ENCODE measurements at places on chromosomes 3 and 15.

DNA sequence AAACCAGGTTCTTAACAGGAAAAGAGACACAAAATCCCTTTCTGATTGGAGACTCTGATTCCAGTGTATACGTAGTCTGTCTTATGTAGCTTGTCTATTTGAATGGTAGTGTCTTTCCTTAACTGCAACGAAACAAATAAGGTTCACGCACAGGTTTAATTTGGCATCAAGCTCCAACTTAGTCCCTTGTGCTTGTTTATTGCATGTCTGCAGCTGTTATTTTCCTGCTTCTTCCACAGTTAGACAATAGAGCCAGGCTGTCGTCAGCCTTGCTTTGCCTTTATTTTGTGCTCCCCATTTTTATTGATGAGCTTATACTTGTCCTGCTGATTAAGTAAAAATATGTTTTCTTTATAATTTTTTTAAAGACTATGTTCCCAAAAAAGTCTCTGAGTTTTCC lies 152.7 kb upstream of the CDIN1 start:
- DNase-seq, result no peak

DNA sequence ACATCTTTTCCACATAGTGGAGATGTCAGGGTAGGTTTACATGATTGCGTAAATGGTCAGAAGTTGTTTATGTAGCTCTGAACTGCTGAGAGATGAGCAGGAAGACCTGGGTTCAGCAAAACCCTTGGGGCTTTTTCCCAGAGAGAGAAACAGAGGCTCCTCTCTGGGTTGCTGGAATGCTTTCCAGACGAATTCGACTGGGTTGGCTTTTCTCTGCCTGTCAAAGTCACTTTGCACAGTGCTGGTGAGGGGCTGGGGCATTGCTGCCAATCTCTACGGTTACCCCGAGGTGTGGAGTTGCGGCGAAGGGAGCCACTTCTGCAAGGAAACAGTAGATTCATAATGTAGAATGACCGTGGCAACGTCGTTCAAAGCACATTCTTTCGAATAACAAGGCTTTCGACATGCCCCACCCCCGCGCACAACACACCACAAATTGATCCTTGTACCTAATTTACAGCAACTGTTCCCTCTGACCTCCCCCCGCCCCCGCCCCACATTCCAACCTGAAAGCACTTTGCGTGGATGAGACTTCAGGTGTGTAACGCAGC lies 950 bp upstream of the CNTN4 start:
- no peak for DNase-seq

- DNase-seq, result no peak
Measured at GRCh38 chr15:78129751-78130287, 1.4 kb downstream of the CIB2 start.

GRCh38 chr3:101865751-101866509 lies 16.6 kb downstream of the NFKBIZ start:
- no peak for DNase-seq

DNA sequence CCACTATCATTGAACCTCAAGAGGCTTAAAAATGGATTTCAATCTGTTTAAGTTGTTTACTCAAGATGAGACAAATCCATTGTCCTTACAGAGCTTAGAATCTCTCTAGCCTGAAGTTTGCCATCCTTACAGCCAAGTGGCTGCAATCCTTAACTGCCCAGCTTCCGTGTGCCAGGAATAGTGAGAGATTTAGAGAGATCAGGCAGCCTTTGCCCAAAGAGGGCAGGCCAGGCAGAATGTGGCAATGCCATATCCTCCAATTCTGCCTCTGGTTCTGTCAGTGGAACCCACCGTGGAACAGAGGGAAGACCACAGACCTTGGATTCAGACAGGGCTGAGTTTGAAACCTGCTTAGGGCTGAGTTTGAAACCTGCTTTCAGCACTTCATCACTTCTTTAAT lies 374.3 kb downstream of the VPS13C start:
- DNase-seq, result no peak

DNA sequence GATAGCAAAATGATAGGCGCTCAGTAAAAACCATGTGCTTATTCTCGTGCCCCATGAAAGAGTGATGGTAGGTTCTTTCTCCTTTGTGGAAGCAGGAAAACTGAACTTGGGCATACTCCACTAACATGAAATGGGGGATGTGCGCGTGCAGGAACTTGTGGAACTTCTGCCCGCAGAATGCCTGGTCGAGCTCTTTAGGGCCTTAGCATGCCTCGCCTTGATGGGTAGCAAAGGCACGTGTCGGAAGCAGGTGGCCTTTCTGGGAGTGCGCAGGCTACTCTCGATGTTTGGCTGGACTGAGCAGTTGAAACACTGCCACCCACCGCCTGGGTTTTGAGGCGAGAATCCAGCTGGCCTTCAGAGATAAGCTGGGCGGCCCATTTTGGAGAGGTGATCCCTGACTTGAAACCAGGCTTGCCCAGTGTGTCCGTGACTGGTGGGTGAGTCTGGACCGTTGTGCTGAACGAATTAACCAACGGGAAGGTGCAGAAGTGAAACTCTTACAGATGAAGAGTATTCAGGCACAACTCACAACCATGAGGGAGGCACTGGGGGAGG lies 842 bp downstream of the PCCB start:
- DNase-seq, result peak; percentile 75

GRCh38 chr3:156407617-156408225 lies 147.2 kb downstream of the SSR3 start:
- DNase-seq, result no peak

DNA sequence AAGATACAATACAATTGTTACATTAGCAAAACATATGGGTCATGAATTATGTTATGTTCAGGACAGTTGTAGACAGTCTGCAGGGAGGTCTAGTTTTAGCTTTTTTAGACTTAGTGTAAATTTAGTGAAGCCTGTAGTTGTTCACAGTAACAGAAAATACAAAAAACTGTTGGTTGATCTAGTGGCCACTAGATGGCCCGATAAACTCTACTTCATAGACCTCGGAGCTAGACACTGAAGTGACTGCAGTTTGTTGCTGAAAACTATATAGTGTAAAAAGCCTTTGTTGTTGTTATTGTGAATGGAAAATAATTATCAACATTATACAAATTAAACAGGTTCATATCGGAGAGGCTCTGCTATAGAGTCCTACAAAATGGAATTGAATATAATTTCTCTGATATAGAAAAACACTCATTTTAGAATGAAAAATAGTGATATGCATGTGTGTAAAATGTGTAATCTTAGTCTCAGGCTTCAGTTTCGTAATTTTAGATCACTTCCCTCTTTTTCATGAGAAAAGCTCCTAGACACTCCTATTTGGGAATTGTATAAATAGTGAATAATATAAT lies 18.3 kb downstream of the MAGEL2 start:
- DNase-seq, result no peak

- no peak for DNase-seq
Measured at GRCh38 chr15:85440451-85440850, 60.0 kb downstream of the AKAP13 start.

DNA sequence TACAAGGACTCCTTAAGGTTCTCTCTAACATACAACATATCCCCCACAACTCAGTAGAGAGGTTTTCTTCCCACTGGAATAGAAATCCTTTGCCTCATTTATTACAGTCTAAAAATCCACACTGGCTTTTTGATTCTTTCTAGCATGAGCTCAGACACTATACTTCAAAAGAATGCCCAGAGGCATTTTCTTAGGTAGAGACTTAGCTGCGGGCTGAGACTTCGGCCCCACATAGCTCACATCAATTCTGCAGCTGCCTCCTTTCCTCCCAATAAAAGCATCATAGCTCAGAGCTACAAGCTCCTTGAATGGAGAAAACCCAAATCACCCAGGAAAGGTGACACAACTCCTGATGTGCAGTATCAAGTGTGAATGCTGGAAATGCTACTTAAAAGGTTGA lies 52.4 kb downstream of the AAGAB start:
- no peak for DNase-seq

DNA sequence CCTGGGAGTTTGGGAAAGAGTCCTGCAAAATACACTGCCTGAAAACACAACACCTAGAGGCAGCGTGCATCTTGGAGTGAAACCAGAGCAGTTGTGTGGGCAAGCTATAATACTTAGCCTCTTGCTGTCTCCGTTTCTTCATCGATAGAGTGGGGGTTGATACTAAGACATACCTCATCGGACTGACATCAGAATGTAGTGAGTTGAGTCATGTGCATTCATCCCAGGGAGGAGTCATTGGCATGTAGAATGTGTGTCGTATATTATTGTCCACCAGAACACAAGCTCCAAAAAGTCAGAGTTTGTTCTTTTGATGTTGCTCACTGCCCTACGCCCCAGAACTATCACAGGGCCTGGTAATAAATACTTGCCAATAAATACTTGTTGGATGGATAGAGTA lies 4.3 kb downstream of the SNTN start:
- no peak for DNase-seq

- DNase-seq, result no peak
Measured at GRCh38 chr3:187191271-187191670, 6.0 kb upstream of the RTP1 start.

DNA sequence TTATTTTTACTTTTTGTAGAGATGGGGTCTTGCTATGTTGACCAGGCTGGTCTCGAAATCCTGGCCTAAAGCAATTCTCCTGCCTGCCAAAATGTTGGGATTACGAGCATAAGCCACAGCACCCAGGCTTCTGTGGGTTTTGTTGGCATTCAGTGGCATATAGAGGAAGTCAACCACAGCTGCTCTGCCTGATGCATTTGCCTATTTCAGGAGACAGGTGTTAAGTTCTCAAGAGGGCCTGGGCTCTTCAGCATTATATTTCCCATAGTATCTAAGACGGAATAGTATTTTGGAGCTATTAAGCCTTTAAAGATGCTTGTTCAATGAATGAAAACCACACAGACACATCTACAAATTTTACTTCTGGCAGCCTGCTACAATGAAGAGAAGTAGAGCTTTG lies 73.5 kb upstream of the CSPG5 start:
- no peak for DNase-seq

All from MG63 (cell line).